ENCODE measurements at places on chromosomes 3 and 15.

GRCh38 chr15:80849308-80849707, 70.1 kb downstream of the CEMIP start:
- DNase-seq = no peak

DNA sequence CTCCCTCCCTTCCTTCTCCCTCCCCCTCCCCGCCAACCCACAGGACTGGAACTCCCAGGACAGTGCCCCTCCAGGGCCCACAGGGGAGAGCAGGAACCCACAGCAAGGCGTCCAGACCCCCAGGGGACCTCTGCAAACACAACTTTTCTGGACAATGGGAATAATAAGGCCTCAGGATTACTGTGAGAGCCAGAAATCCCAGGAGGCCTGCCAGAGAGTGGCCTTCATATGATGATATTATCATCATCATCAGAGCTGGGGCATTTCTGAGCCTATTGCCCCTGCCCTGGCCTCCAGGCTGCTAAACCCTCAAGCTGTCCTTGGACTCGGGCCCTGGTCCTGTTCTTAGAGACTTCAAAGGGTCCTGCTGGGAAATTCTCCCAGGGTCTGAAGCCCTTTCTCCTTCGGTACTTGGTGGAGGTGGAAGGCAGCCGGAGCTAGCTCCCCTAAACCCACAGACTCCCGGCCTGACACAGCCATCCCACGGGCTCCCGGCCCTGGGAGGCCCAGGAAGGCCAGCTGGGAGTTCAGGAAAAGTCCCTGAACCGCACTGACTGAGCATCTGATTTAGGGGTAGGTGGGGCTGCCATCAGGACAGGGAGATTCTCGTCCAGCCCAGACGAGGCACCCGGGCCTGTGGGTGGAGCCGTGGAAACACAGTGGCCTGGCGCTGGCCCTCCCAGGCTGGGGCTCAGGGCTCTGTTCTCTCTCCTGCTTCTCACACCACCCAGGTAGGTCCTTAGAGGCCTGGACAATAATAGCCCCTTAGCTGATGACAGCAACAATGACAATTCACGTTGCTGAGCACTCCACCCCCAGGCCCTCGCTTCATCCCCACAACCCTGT, 4.9 kb downstream of the CALML4 start:
- no peak for DNase-seq

DNA sequence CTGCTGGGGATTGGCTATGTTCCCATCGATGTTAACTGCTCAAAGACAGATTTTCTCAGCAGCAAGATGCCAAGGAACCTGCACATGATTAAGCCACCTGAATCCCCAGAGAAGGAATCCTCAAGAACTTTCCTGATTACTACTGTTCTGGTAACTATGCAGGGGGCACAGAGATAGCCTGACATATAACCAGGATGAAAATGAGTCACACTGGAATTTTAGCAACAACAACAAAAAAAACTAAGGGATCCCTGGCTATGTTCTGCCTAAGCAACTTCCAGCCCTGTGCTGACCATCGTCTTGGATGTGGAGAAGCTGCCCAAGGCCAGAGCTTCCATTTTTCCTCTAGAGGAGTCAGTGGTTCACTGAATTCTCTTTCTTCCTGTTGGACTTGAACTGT, 13.8 kb downstream of the RIOX2 start:
- no peak for DNase-seq

GRCh38 chr3:114651555-114651954, 357.7 kb downstream of the TIGIT start:
- DNase-seq = no peak
